Osteocyte (in vitro differentiated cells): ENCODE measurements at places on chromosomes 7 and 10. TPM values are rescaled to one million over a fixed set of nuclear protein-coding genes. Genes with fewer than 3 reads are reported as not detected.

The CTTNBP2 gene
- total RNA-seq: 2.3 and 2.6 TPM in 2 replicates

The HSPB1 gene
- total RNA-seq: 251 and 252 TPM in 2 replicates

GRCh38 chr10:77120012-77120411 lies 517.6 kb downstream of the KCNMA1 start:
- no peak for DNase-seq

GRCh38 chr10:112973046-112973445 lies 23.0 kb downstream of the TCF7L2 start:
- DNase-seq: no peak

GRCh38 chr10:20110125-20111100 lies 294.2 kb downstream of the PLXDC2 start:
- DNase-seq: no peak

GRCh38 chr10:113357681-113358300 lies 195.1 kb upstream of the HABP2 start:
- DNase-seq: no peak

DNA sequence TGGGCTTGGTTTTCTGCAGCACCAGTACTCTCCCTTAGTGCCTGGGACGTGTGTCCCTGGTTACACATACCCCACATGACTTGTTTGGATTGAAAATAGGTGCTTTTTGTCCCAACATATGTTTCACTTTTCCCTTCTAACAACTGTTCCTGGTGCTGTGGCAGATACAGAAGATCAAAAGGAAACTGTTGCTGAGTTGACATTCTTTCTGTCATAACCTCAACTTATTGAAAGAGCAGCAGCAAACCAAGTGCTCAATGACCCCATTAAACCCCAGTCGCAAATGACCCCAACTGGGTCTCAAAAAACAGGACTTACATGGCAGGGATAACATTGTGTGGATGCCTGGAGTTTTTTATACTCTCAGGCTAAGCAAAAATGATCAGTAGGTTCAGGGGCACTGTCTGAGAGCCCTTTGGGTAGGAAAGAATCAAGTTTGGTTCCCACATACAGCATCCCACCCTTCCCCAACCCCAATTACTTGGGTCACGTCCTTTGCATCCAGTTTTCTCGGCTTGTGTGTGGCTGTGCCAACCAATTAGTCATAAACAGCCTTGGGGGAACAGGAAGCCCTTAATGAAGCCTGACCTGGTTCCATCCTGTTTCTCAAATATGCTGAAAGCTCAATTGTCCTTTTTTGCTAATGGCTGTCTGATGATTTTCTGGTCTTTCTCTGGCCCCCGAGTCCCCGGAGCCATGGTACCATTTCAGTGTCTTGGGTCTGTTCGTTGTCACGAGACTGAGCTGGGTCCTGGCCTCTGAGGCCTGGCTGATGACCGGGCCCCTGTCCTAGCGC lies 4.9 kb downstream of the HKDC1 start:
- DNase-seq: no peak

DNA sequence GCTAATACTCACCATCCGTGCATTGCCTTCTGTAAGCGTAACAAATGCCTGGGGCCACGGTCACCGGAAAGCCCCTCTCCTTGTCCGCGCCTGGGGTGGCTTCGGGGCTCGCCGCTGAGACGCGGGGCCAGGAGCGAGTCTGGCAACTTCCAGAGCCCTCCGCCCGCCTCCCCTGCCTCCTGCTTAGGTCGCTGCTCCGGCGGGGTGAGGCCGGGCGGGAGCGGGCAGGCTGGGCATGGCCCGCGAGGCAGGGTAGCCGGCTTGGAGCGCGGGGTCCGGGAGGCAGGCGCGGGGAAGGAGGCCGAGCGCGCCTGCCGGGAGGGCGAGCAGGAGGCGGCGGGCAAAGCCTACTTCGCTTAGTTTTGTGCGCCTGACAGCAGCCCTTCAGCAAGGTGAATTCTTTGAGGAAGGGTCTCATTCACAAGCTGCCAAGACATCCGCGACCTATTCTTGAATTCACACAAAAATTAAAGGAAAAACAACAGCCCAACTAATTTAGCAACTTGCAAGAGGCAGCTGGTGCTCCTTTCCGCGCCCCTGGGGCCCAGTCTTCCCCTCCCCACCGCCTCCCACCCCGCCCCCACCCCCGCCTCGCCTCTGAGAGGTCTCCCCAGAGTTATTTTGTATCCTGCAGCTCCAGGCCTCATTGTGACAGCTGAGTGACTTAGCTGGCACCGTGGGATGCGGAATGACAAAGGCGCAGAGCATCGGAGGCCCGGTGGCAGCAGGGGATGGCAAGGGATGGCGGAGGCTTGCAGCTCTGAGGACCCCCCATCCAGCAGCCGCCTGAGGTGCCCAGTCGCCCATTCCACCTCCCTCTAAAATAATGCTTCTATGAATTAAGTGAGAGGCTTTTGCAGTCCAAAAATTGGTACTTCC lies 12.8 kb upstream of the KAT6B start:
- no peak for DNase-seq

DNA sequence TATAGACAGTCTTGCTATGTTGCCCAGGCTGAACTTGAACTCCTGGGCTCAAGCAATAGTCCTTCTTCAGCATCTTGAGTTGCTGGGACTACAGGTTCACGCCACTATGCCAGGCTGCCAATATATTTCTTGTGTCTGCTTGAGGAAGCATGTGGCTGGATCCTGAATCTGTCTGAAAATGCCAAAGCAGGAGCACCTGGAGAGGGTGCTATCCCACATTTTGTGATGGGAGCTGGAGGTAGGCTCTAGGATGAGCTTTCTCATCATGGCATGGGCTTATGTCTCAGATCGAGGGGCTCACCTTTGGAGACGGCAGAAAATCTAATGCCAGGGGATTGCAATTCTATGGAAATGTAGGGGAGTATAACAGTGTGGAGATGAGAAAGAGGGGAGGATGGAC lies 744.2 kb downstream of the GRID1 start:
- peak; percentile 7 for DNase-seq

- no peak for DNase-seq
These were observed 45.1 kb downstream of the ZNF33B start for GRCh38 chr10:42593284-42593683.

- no peak for DNase-seq
These were observed 86.1 kb upstream of the DNAJB6 start for GRCh38 chr7:157250605-157251228.

- no peak for DNase-seq
These were observed 318.3 kb downstream of the MDFIC start for GRCh38 chr7:115240242-115240641.
